ENCODE measurements at places on chromosomes 3 and 15. TPM values are rescaled to one million over a fixed set of nuclear protein-coding genes. Genes with fewer than 3 reads are reported as not detected.

DNA sequence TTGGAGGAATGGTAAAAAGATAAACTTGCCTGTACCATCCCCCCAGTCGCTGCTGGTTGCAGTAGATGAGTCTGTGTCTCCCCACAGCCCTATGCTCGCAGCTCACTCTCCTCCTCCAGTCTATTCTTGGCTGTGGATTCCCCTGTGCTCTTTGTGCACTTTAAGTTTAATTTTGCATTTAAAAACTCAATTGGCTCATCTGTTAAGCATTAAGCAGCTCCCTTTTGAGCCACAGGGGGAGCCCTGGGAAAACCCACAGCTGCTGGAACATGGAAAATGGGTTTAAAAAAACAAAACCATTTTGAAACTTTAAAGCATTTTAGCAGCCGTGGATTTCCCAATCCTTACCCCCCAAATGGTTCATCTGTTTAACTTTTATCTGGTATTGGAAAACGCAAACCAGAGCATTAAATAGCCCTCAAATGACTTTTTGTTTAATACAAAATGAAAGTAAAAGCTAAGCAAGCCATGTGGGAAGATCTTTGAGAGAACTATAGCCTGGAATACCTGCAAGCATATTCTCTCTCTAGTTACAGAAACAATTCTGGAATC, 536.9 kb downstream of the ZIC1 start:
- no peak overlapping the region for H3K4me3 ChIP-seq
- no peak overlapping the region for H3K27ac ChIP-seq
- no peaks in the 10 kb centered on the region for H3K27me3 ChIP-seq
- H3K4me1 ChIP-seq: no peaks in the 10 kb centered on the region

GRCh38 chr3:190506271-190506670, 7.6 kb upstream of the IL1RAP start:
- H3K4me3 ChIP-seq: no peak overlapping the region
- no peaks in the 10 kb centered on the region for H3K36me3 ChIP-seq
- no peak for DNase-seq
- H3K27ac ChIP-seq: no peak overlapping the region
- H3K4me1 ChIP-seq: no peaks in the 10 kb centered on the region

DNA sequence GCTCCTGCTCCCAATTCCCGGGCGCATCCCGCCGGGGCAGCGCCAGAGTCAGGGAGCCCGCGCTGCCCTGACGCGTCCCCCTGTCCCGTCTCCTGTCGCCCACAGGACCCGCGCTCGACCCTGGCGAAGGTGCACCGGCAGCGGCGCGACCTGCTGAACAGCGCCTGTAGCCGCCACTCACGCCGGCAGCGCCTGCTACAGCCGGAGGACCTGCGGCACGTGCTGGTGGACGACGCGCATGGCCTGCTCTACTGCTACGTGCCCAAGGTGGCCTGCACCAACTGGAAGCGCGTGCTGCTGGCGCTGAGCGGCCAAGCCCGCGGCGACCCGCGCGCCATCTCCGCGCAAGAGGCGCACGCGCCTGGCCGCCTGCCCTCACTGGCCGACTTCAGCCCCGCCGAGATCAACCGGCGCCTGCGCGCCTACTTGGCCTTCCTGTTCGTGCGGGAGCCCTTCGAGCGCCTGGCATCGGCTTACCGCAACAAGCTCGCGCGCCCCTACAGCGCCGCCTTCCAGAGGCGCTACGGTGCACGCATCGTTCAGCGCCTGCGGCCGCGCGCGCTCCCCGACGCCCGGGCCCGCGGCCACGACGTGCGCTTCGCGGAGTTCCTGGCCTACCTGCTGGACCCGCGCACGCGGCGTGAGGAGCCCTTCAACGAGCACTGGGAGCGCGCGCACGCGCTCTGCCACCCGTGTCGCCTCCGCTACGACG, 16.9 kb downstream of the C3orf22 start:
- no peaks in the 10 kb centered on the region for H3K36me3 ChIP-seq
- peaks cover 36% of the 10 kb centered on the region for H3K4me1 ChIP-seq
- peak; percentile 77 for DNase-seq
- no peak overlapping the region for H3K4me3 ChIP-seq

- H3K36me3 ChIP-seq: no peaks in the 10 kb centered on the region
- H3K27ac ChIP-seq: no peak overlapping the region
- no peak overlapping the region for H3K4me3 ChIP-seq
- H3K4me1 ChIP-seq: no peaks in the 10 kb centered on the region
- DNase-seq: no peak
Observed at GRCh38 chr3:61601831-61602230, 40.5 kb downstream of the PTPRG start.

- H3K4me3 ChIP-seq: no peak overlapping the region
- H3K4me1 ChIP-seq: no peaks in the 10 kb centered on the region
- peak overlapping the region; percentile 3 for H3K27ac ChIP-seq
- H3K27me3 ChIP-seq: no peaks in the 10 kb centered on the region
Observed at GRCh38 chr3:33834096-33834453, 35.6 kb downstream of the PDCD6IP start.

GRCh38 chr15:48426941-48427340, 95.7 kb downstream of the DUT start:
- no peaks in the 10 kb centered on the region for H3K27me3 ChIP-seq
- no peak overlapping the region for H3K4me3 ChIP-seq
- DNase-seq: no peak

BUB1B gene
- total RNA-seq: 11.6 TPM

LARP6 gene
- total RNA-seq: 0.85 TPM

HTR3D gene
- total RNA-seq: not detected

Data from spleen (tissue), 13 donors.